Stimulated activated CD8-positive, alpha-beta memory T cell treated with anti-CD3 and anti-CD28 coated beads, Interleukin-7, amount 100 ng/mL, for 24 hours (primary cell): ENCODE measurements at places on chromosomes 12 and 14.

DNA sequence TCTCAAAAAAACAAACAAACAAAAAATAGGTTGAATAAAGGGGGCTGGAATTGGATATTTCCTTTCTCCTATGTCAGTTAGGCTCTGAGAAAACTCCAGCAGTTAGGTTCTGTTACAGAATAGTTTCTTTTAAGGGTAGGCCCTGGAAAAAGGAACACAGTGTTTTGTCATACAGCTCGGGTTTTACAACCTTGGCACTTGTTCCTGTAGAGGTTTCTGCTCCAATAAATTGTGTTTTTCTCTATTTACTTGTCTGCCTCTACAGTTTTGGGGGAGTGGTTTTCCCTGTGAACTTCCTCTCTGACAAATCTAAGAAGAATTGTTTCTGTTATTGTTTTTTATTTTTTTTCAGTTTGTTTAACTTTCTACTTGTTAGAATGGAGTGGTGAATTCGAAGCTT, 167.6 kb downstream of the ACSS3 start:
- DNase-seq: no peak

- no peak for DNase-seq
These were observed 46.2 kb upstream of the MED13L start for GRCh38 chr12:116323406-116324386.

DNA sequence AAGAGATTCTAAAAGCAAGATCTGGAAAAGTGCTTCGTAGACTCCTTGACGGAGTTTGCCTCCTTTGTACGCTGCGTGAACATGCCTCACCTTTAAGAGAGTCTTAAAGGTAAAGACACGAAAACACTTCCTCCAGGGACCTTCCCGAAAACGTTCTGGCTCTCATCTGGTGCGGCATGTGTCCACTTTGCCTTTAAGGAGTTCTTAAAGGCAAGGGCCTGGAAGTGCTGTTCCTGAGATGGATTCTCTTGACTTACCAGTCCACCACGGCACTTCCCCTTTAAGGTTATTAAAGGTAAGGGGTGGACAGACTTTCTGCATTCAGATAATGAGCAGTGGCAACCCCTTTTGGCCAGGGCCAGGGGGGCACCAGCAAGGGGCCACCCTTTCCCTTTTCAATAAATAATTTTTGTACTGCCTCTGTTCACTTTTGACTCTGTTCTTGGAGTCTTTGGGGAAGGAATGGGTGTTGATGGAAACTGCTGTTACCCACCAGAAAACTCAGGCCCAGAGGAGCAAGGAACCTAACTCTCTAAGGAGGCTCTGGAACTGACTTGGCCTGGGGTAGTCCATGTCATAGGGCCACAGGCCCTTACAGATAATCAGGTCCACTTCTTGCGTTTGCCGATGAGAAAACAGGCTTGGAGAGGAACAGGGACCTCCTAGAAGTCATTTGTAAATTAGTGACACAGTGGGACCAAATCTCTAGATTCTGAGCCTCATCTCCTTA, 4.4 kb downstream of the REM2 start:
- no peak for DNase-seq

DNA sequence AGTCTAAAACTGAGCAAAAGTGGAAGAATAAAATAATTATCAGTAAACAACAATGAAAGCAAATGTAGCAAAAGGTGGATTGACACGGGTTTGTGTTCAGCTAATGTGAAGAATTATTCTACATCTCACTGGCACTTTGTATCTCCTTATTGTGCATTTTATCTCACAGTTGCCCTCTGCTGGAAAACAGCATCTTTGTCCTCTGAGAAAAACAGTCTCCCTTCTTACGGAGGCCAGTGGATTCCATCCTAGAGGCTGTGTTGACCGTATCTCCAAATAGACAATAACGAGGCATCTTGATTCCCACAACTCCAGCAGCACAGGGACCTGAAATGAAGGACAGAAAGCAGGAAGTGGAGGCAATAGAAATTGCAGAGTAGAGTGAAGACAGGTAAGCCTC, 51.3 kb upstream of the PLBD1 start:
- no peak for DNase-seq

GRCh38 chr12:85425926-85426325, 145.9 kb downstream of the ALX1 start:
- DNase-seq: no peak

DNA sequence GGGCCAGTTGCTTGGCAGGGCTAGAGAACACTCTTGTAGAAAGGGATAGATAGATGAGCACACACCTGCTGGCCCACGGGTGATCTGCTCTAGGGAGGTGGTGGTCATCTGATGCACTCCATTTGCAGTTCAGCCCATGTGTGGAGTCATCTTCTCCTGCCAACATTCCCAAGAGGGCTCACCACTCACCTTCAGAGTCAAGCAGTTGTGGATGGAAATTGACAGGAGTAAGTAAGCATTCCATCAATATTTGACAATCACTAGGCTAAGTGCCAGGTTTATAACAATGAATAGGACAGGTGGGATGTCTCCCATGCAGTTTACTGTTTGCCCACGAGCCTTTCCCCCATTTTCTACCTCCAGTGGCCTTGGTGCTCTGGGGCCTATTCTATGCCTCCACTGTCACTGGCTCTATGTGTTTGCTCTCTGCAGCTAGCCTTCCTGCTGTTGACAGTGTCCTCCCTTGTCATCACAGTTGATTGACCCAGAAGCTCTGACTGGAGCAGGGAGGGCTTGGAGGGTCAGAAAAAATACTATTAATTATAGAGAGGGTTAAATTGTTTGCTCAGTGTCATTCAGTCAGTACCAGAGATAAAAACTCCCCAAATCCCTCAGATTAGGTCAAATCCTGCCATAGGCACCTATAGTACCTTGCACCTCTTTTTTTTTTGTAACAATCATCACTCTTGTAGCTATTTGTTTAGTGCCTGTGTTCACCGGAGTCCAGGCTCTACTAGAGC, 134.6 kb upstream of the PZP start:
- no peak for DNase-seq

GRCh38 chr12:93092649-93092945, 163.5 kb upstream of the EEA1 start:
- no peak for DNase-seq
